ENCODE measurements at places on chromosomes 3 and 15.

DNA sequence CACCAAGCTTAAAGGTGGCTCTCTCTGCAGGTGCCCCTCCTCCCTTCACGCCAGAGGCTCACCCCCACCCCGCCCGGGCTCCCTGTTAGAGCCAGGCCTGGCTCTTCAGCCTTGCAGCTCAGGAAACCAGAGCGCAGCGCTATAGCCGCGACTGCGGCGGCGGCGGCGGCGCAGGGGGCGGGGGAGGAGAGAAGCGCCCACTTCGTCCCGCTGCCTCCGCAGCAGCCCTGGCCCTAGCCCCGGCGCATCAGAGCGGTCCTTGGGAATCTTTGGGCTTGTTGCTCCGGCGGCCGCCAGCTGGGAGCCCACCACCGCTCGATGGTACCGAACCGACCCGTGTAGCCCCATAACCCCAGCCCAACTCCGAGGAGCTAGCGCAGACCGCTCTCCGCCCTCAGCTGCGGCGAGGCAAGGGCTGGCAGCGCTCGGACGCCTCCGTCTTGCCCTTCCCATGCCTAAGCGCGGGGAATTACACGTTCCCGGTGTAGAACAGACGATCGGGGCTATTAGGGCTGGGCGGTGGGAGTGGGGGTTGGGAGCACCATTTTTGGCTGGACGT is 1.2 kb downstream of the RASGRF1 start:
- DNase-seq = no peak

DNA sequence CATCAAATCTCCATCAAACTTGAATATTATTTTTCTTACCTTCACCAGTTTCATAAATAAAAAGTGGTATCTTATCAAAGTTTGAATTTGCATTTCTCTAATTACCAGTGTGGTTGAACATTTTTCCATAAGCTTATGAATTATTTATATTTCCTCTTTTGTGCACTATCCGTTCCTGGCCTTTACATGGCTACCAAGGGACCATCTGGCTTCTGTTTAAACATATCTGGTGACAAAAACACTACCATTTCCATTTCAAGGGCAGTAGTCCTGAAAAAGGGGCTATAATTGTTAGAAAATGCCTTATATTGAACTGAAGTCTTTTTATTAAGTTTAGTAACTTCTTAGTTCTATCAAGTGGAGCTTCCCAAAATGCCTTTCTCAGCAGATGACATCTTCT is 44.3 kb upstream of the TM4SF4 start:
- no peak for DNase-seq

DNA sequence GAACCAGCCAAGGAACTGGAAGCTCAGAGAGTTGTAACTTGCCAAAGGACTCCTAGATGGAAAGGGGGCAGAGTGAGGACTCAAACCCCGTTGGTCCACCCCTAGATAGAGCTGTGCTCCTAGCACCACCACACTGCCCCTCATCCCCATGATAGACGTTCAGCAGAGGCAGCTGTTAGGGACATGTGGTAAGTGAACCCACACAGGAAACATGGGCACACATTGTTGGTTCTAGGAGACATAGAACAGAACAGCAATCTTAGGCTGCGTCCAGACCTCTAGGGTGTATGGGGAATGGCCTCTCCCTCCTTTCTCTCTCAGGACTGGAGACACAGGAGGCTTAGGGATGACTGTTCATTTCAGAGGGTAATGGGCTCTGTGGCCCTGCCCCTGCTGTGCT is 102.7 kb downstream of the ANP32A start:
- no peak for DNase-seq

DNA sequence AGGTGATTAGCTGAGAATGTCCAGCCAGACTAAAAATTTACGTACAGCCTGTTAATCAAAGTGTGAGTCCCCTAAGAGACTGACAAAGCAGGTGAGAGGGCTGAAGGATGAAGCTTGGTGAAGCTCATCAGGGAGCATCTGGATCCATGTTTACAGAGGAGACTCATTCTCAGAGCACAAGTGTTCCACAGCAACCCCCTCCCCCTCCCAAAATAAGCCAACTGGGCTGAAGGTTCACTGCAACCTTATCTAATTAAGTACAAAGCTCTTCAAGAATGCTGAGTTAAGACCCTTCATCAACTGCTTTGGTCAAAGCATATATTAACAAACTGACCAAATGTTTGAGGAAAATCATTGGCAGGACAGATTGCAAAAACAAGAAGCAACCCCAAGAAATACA is 262.6 kb upstream of the ZNF385D start:
- no peak for DNase-seq

DNA sequence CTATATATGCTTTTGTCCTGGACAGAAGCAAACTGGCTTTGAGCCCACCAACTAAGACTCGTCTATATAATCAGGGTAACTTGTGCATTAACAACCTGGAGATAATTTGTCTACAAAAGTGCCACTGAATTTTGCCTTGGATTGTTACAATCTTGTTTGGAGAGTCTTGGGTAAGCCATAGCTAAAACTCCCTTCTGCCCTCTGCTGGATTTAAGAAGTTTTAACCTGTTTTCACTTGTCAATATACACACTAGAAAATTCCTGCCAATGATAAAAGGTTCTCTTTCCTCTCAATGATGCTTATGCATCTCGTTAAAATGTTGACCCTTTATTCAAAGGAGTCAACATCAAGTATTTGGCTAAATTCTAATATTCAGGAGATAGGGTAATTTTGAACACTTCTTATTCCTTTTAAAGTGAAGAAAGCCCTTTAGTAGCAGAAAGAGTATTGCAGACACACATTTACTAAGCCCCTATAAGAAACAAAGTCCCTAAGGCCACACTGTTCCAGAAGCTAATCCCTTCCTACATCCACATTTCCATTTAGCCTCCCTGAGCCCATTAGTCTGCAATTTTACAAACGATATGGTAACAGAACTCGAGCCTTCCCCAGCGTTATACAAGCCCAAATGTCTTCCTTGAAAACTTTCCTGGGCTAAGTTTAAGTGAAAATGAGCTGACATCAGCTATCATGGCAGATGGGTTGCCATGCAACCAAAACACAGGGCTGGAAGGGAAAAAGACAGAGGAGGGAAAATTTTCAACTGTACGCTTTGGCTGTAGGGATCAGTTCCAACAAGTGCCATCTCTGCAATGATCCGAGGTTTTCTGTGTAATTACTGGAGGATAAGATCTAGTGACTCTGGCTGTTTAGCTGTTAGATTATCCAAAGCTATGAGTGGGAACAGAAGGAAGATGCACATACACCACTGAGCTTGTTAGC is 75.9 kb upstream of the FGF12 start:
- DNase-seq = no peak

DNA sequence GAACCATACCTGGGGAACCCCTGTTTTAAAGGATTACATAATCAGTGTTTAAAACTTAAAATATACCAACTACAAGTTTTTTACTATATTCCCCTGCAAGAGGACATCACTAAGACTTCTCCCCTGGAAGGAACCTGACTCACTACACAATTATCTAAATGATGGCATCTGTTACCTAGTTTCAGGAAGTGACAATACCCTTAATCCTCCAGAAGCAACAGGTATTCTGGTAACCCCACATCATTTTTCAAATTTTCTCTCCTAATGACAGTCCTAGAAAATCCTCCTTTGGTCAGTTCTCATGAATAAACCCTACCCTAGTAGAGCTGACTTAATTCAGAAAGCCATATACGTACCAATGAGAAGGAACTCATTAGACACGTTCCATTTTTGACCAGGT is 78.4 kb downstream of the RFX7 start:
- DNase-seq = no peak

- DNase-seq = no peak
Observed at GRCh38 chr3:184832903-184833302, 20.9 kb downstream of the VPS8 start.

DNA sequence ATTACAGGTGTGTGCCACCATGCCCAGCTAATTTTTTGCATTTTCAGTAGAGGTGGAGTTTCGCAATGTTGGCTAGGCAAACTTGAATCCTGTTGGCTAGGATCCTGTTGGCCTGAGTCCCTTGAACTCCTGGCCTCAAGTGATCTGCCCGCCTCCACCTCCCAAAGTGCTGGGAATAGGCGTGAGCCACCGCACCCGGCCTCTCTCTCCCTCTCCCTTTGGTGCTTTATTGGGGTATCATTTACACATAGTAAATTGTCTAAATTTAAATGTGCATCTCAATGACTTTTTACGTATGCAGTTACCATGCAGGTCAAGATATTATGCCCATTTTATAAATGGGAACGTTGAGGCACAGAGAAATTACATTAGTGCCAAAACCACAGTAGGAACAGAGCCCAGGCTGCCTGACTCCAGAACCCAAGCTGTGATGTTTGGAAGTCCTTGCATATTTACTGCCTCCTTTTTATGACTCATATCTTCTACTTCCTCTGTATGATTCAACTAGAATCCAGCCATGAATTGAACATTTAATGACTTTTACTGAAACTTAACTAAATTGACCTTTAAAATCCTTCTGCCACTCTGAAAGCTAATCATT is 34.0 kb upstream of the RPP14 start:
- no peak for DNase-seq

DNA sequence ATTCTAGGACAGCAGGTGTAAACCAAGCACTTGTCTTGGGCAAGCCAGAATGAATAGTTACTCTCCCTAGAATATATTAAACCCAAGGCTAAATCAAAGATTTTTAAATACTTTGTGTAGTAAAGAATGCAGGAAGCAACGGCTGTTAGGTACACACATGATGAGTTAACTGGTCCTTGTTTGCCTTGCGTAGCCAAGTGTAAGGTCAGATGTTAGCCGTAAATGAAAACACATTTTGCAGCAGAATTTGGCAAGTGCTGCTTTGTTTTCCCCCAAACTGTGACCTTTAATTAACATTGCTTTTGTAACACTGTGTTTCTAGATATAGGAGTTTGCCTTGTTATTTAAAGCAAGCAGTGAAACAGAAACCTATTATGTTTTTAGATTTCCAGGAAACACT is 368.7 kb downstream of the IL5RA start:
- DNase-seq = no peak

DNA sequence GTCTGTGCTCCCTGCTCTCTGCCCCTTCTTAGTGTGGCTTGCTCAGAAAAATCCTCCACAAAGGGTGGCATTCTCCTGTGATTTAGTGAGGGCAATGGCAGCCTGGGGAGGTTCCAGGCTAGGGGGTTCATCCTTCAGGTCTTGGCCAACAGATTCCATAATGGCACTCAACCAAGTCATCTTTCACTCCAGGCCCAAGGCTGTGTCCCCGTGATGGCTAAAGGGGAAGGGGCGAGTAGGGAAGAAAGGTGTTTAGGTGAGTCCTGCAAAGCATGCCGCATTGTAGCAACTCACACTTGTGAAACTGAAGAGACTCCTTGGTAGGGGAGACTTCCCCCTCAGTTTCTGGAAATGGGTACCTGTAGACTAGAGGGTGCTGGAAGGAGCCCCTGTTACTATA is 105.6 kb downstream of the THSD4 start:
- DNase-seq = no peak

- DNase-seq = no peak
Observed at GRCh38 chr3:171640520-171641412, 169.5 kb downstream of the PLD1 start.

DNA sequence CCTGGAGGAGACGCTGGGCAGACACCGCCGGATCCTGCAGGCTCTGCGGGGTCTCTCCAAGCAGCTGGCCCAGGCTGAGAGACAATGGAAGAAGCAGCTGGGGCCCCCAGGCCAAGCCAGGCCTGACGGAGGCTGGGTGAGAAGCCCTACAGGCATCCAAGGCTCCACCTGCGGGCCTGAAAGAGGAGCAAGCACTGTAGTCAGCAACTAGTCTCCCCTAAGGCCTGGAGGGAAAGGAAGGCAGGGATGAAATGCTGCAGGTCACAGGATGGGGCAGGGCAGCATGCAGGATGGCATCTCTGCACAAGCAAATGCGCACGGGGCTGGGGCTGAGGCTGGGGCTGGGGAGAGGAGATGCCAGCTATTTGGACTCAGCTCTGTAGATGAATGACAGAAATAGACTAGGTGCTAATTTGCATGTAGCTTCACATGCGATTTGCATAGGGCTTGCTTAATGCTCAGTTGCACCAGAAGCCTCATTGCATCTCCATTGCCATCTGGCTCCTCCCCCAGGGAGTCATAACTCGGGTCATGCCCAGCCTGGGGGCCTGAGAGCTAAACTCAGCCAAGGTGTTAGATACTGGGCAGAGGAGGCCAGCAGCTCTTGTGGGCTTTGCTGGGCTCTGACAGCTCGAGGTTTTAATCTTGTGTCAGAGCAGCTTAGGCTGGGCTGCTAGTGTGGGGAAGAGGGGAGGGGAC is 5.2 kb upstream of the CPLX3 start:
- DNase-seq = no peak

- DNase-seq = no peak
Observed at GRCh38 chr3:190169243-190169642, 48.5 kb upstream of the P3H2 start.

DNA sequence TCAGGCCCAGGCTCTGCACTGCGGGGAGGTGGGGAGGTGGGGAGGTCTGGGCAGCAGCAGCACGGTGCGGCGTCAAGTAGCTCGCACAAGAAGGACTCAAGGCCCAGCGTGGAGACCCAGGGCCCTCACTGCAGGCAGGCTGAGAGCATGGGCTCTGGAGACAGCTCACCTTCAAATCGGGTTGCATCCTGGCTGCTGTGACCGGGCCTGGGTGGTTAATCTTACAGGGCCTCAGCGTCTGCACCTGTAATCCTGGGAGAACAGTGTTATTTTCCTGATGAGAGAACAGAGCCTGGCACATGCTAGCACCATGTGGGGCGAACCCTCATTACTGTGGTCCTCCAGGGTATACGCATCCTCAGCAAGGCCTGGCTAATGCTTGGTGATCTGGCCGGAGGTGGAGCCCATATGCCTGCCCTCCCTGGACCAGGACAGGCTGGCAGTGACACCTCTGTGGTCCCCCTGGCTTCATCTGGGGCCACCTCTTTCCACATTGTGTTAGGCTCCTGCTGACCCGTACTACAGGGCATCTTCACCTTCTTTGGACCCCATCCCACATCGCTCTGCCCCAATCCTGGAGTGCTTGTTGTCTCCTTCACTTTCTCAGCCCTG is 55.5 kb downstream of the RGMA start:
- no peak for DNase-seq

DNA sequence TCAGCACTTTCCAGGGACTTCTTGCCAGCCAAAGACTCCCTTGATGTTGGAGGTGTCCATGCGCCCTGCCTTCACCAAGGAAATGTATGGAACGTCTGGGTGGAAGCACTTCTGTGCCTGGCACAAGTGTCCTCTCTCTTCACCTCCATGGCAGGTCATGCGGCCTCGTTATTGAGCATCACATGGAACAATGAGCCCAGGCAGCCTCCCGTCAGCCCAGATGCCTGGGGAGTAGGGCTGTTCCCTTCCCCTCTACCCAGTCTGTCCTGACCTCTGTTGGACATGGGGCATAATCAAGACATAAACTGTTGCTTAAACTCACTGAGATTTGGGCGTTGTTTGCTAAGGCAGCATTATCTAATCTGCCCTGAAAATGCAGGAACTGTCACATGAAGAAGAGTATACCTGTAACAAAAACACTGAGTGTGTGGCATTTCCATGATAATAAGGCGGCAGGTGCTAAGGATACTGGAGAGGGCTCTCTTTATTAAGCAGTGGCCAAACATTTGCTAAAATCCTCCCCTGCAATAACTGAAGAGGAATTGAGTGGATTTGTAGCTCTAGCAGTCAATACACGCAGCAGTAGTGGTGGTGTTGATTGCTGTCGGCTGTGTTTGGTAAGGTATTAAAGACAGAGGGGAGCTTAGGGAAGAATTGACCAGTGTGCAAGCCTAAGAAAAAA is 338.2 kb upstream of the ATP10A start:
- DNase-seq = no peak
